T-helper 1 cell (primary cell): ENCODE measurements at places on chromosomes 5 and 9.

GRCh38 chr9:75156858-75157257, 68.5 kb downstream of the OSTF1 start:
- DNase-seq = no peak

DNA sequence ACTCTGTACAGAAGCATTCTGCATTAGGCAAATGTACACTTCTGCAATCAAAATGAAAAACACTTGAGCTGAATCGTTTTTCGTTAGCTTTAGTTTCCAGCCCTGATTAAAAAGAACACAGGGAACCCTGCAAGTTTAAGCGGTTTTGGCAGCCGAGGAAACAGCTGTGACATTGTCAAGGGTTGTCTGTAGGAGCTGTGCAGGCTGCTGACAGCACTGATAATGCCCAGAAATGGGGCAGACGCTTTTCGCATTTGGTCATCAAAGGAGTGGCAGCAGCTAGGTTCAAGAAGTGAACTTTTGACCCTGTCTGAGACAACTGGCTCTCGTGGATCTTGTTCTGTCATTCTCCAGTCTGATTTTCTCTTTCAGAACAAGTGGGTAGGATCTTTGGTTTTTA, 165.6 kb upstream of the CCDC152 start:
- no peak for DNase-seq

DNA sequence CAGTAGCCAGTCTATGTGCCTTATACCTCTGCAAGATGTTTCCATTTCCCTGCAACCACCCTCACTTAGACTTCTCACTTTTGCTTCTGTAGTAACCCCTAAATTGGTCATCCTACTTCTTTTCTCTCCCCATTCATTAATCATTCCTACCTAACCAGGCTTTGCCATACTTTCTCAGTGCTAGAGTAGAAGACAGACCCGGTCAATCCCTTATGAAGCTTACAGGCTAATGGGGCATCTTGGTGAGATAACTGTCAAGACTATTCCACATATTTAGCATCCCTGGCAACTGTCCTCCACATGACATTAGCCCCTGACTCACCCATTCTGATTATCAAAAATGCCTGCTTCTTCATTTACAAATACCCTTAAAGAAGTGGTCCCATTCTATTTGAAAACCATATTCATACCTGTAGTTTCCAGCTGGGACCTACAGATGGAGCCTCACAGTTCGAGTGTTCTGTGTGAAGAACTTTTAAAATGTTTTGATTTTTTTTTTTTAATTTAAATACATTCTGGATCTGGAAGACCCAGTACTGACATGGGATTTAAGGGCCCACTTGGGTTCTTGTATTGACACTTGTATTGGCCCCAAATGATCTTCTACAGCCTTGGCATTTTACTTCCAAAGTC, 21.0 kb downstream of the F2RL2 start:
- no peak for DNase-seq

DNA sequence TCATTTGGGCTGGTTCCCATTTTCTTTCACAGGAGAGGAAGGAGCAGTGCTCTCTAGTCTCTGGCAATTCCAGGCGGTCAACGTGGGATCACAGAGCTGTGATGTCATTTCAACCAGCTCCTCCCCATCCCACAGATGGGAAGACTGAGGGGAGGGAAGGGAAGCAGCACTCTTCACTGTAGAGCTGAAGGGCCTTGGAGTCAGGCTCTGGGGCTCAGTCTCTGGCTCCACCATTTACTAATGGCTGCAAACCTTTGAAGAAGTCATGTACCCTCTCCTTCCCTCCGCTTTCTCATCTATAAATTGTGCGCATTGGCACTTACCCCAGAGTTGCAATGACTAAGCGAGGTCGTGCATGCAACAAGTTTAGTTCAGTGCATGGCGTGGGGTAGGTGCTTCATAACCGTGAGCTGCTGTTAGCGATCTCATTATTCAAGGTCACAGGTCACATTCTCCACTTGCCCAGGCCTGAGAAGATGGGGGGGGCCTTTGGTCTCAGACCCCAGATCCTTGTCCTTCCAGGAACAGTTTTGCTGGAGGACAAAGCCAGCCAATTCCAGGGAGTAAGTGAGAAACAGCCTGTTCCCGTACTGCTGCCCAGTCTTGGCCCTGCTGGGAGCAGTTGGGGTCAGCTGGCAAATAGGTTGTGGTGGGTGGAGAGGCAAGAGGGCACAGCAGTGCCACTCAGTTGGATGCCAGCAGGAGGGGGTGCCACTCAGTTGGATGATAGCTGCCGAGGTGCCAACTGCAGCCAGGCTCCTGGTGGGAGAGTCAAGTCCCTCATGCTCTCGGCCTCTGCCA, 136.7 kb downstream of the RGS3 start:
- DNase-seq = no peak

- DNase-seq = no peak
Observed at GRCh38 chr9:114259798-114260523, 62.9 kb upstream of the ORM1 start.

GRCh38 chr5:143434261-143435209, 31.0 kb upstream of the NR3C1 start:
- DNase-seq = peak; percentile 55

DNA sequence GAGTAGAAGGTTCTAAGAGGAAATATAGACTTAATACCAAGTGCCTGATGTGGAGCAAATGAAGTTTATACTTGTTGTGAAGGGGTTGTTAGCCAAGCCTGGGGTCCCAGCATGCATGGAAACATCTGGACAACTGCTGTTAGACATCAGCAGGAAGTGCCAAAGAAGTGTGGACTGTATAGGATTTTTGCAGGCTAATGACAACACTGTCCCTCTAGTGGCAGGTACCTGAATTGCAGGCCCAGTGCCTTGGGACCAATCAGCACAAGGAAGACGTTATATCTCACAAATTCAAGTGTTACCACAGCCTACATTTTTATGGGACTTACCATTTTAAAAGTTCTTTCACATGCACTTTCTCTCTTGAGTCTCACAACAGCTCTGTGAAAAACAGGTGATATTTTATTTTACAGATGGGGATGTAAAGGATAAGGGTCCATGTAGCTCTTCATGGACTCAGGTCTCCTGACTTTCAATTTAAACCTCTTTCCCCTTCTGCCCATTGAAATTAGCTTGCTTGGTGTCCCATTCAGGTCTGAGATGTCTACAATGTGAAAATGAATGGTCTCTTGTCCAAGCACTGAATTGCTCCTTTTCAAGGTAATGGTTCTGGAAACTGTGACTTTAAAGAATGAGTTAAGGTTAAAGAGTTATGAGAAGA, 89.0 kb upstream of the MAP1B start:
- DNase-seq = peak; percentile 41

DNA sequence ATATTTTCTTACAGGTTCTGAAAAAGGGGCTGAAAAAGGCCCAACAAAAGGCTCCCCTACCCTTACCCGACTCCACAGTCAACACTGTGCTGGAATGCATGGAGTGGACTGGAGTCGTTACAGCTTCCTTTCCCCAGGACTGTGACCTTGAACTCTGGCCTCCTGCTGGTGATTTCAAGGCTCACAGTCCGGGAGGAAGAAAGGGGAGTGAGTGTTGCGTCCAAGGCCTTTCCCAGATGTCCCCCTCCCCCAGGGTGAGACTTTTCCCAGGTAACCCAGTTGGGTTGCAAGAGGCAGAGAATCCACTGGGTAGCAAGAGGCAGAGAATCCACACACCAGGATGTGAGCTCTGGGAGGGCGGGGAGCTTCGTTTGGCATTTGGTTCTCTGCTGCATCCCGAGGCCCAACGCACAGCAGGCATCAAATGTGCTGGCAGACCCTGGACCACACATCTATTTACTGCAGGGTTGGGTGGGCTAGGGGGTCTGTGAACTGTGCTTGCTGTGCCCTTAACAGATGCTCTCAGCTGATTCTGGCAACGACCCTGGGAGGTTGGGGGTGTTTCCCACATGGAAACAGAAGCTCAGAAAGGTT, 37.5 kb downstream of the FABP6 start:
- no peak for DNase-seq

DNA sequence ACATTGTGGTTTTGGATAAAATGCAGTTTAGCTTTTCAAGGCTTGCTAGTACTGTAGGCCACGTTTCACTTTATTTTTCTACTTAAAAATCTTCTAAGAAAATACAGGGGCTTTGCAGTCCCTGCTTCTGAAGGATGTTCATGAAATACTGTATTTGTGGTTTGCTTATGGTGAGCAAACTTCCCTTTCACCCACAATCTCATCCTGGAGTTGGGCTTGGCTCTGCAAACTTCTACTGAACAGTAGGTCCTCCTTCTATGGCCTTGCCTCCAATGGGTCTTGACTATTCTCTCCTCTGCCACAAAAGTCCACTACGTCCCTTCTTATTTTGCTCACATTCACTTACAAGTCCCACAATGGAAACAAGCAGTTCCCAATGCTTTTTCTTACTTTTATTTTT, 502.7 kb upstream of the KLF4 start:
- no peak for DNase-seq

DNA sequence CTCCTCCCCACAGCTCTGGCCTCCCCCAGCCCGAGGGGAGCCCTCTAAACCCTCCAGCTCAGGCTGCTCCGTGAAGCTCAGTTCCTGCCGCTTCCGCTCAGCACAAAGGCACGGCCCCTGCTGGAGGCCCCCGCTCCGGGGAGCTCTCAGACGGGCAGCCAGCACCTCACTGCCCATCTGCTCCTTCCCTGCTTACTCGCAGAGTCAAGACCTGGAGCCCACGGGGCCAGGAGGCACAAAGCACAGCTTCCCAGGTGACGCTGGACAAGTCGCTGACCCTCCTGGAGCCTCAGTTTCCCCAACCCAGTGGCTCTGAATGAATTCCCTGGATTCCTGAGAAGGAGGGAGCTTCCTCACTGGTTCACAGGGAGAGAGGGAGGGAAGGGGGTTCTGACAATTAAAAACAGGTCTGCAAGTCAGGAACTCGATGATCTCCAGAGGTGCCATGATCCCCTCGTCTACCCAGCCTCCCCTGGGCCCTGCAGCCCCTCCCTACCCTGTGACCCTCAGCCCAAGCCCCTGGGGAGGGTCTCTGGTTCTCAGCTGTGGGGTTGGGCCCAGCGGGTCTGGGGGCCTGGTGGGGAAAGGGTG, 36.2 kb downstream of the VAV2 start:
- no peak for DNase-seq

DNA sequence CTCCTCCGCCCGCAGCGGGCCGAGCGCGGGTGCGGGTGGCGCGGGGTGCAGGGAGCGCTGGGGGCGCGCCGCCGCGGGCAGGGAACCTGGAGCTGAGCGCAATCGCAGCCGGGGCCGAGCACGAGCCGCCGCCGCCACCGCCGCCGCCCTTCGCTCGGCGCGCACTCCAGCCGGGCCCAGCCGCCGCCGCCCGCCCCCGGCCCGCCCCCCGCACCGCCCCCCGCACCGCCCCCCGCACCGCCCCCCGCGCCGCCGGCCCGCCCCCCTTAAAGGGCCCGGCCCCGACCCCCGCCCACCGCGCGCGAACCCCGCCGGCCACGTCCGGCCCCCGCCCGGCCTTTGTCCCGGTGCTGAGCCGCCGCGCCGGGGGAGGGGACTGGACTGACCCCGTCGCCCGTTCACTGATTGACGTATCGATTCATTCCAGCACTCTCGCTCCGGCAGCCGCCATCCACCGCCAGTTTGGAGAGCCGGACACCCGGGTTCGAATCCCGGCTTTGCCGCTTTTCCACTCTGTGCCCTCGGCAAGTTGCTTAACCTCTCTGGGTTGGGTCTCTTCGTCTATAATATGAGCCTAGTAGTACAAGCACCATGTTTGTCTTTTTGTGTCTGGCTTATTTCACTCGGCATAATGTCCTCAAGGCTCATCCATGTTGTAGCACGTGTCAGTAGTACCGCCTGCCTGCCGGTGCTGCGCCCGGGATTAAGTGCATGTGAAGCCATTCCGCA, at the start of gene SH3PXD2B:
Gene SH3PXD2B, minus strand, starts transcription at position 168 of the 729 bp plus-strand sequence. CDS start 173 bp downstream, outside the sequence.
- peak; percentile 41 for DNase-seq

DNA sequence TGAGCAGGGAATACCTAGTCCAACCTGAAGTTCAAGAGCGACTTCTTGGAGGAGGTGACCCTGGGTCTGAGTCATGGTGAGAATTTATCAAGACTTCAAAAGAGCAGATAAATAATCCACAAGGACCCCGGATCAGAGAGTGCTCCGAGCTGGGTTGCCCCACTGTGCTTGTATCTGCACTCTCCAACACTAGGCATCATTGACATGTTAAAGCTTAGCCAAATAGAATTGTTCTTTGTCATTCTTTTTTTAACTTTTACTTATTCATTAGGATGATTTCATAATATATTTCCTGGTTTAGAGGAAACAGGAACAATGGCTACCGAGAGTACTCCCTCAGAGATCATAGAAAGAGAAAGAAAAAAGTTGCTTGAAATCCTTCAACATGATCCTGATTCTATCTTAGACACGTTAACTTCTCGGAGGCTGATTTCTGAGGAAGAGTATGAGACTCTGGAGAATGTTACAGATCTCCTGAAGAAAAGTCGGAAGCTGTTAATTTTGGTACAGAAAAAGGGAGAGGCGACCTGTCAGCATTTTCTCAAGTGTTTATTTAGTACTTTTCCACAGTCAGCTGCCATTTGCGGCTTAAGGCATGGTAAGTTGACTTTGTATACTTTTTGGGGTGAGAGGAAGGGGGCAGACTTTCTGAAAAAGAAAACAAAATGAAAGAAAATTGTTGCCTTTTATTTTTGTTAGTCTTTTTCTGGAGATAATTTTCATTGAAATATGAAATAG, at the start of gene CARD6:
Gene CARD6, plus strand, starts transcription at position 300 of the 738 bp plus-strand sequence. Its CDS starts 16 bp downstream, at position 316.
- no peak for DNase-seq

DNA sequence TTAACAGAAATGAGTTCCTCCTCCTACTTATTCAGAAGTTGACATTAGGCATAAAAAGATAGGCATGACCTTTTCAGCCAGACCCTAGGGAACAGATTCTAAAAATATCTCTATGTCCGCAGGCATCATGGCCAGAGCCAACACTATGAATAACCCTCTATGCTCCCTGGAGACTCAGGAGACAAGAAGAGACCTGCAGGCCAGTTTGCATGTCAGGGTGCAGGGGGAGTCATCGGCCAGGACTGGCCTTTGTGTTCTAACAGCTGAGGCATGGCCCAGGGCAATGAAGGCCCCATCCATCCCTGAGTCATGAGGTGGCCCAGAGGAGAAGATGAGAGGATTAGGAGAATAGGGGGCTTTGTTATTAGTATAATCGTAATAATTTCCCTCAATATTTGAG, 93.8 kb downstream of the TMEM215 start:
- no peak for DNase-seq

DNA sequence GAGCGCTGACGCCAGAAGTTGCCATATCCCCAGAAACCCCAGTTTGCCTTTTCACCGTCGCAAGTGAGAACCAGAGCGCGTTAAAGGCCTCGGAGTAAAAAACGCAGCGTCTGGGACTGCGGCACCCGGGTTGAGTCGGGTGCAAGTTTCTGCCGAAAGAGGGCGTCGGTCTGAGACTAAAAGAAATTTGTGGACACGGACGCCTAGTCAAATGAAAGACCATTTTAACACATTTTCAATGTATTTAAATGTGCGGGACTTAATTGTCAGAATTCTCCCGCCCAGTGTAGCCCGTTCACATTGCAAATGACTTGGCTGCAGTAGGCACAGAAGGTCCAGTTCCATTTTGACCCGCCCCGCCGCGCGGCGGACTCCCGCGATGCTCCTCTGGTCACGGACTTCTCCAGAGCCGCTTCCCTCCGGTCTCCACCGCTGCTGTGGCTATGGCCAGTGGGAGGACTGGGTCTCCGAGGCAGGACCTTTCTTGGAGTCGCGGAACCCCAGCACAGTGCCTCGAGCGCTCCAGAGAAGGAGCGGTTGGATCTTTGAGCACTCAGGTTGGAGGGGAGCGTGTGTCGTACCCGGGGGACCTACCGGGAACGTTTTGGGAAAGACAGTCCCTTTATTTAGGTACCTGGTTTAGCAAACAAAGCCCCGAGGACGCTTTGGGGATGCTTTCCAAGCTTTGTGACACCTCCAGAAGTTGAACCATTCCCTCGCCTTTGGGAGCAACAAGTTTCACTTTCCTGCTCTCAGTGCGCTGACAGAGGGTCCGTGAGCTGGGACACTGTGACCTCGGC, 1.2 kb upstream of the NPR3 start:
- DNase-seq = no peak
